ENCODE measurements at places on chromosomes 3 and 15.

GRCh38 chr3:95177096-95177495 is 1114.2 kb downstream of the NSUN3 start:
- DNase-seq, result no peak

DNA sequence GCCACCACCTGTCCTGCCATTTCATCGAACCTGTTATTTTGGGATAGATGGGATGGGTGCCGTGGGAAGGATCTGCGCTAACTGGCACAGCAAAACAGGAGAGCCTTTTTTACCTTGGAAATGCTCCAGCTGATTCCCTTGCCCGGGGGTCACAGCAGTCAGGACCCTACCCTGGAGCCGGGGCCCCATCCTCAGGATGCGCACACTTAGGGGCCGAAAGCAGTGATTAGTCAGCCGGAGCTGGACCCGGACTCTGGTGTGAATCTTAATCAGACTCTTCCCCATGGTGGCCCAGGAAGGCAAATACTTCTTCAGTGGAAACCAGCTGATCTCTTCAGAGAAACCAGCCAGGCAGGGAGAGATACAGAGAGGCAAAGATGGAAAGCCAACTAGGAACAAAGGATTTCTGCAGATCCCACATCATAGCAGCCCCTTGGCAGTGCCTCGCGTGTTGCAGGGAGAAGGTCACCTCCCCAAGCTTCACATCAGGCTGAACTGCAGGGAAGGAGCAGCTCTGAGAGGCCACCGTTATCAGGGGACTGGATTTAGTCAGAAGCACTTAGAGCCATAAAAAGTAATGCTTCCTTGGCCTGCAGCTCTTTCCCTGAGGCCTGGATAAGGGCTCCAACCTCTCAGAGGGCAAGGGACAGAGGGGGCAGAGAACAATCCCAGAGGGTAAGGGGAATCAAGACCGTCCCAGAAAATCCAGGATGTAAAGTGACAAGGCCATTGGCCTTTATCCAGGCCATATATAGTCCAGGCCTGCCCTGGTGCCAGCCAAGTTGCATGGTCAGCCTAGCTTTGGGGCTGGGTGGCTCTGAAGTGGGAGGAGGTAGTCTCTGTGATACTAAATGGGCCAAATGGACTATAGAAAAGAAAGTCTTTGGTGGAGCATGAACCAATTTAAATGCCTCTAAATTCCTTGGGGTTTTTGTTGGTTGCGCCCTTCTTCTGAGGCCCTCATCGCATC is 52.9 kb downstream of the WDR76 start:
- no peak for DNase-seq

GRCh38 chr3:15601046-15601398 is 347 bp downstream of the HACL1 start:
- DNase-seq, result no peak

GRCh38 chr3:188683032-188683521 is 488.7 kb upstream of the TPRG1 start:
- DNase-seq, result no peak
